ENCODE measurements at places on chromosomes 16 and 17. TPM values are rescaled to one million over a fixed set of nuclear protein-coding genes. Genes with fewer than 3 reads are reported as not detected.

The ADAM11 gene
- total RNA-seq = 1.3 TPM

The EPN3 gene
- 0.28 TPM for total RNA-seq

The ODF4 gene
- total RNA-seq = not detected

The PRAC1 gene
- not detected for total RNA-seq

The PRSS53 gene
- 1.1 TPM for total RNA-seq

The AOC3 gene
- total RNA-seq = 1.1 TPM

The ATP6V0A1 gene
- 23.9 TPM for total RNA-seq

The HS3ST2 gene
- not detected for total RNA-seq

The KRTAP17-1 gene
- total RNA-seq = not detected

The GCGR gene
- total RNA-seq = 0.35 TPM

The LDAF1 gene
- total RNA-seq = 20.9 TPM

The KRT17 gene
- 1.0 TPM for total RNA-seq

The TMEM92 gene
- 22.1 TPM for total RNA-seq

The CBX2 gene
- total RNA-seq = 19.0 TPM

The OTOP3 gene
- total RNA-seq = not detected

The SRSF1 gene
- 303 TPM for total RNA-seq

The CCL17 gene
- total RNA-seq = not detected

The CACNG3 gene
- total RNA-seq = not detected

All from A549 treated with ZK216348 at 1 μM for 4 hours (cell line).